ENCODE measurements at places on chromosomes 5 and 9.
A peak's percentile ranks its signal among the peaks of the same experiment; 100 is the strongest.

DNA sequence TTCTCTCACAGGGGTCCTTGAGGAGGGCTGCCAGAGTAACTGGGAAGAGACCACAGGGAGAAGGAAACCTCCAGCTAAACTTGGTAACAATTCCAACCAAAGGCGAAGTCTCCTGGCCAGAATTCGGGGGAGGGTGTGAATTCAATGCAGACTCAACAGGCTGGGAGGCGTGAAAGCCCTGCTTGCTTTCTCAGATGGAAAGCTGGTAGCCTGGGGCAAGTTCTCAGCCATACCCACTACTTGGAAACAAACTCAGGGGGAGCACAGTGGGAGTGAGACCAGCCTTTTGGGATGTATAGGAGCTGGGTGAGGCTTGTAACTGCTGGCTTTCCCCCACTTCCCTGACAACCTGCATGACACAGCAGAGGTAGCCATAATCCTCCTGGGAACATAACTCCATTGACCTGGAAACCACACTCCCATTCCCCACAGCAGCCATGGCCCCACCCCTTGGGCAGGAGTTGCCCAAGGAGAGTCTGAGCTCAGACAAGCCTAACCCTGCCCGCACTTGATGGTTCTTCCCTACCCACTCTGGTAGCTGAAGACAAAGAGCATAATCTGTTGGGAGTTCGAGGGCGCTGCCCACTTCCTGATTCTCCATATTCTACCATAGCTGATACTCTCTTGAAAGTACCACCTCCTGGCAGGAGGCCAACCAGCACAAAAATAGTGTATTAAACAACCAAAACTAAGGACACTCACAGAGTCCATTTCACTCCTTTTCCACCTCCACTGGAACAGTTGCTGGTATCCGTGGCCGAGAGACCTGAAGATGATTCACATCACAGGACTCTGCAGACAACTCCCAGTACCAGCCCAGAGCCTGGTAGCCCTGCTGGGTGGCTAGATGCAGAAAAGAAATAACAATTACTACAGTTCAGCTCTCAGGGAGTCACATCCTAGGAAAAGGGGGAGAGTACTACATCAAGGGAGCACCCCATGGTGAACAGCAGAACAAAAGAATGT, 123.8 kb downstream of the FAM170A start:
- DNase-seq = no peak

DNA sequence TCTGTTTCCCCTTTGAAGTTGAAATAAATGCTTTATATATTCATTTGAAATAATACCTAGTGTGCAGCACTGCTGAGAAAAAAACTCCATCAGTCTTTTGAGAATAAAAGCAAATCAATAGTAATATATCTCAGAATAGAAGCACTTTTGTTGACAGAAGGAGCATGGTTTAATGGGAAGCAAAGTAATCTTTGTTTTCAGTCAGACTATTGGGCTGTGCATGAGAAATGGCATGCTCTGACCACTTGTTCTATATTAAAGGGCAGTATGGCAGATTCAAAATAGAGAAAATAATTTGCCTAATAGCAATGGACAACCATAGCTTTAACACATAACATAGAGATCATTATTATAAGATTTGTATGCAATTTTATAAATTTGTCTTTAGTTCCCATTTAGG, 12.4 kb downstream of the CDH10 start:
- no peak for DNase-seq

- DNase-seq = no peak
Measured at GRCh38 chr5:90131383-90132133, 278.0 kb downstream of the CETN3 start.

DNA sequence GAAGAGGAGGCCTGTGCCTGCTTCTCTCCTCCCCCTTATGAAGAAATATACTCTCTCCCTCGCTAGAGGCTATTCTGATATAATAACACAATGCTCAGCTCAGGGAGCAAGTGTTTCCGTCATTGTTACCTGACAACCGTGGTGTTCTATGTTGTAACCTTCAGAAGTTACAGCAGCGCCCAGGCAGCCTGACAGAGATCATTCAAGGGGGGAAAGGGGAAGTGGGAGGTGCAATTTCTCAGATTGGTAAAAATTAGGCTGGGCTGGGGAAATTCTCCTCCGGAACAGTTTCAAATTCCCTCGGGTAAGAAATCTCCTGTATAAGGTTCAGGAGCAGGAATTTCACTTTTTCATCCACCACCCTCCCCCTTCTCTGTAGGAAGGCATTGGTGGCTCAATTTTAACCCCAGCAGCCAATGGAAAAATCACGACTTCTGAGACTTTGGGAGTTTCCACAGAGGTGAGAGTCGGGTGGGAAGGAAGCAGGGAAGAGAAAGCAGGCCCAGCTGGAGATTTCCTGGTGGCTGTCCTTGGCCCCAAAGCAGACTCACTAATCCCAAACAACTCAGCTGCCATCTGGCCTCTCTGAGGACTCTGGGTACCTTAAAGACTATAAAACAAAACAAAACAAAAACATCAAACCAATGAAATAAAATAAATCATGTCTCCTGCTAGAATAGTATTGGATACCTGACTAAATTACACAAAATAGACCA, 1.3 kb downstream of the TMEM174 start:
- DNase-seq = no peak

DNA sequence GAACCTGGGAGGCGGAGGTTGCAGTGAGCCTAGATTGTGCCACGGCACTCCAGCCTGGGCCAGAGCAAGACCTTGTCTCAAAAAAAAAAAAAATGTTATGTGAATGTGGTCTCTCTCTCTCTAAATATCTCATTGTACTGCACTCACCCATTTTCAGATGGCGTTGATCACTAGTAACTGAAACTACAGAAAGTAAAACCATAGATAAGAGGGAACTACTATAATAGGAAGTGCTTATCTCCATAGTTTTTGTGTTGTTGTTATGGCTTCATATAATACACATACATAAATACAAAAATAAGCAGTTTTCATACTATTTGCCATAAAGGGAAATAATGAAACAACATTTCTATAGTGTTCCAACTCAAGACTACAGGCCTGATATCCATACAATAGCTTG, 9.1 kb downstream of the IL31RA start:
- no peak for DNase-seq

GRCh38 chr9:111436571-111436970, 47.6 kb downstream of the ECPAS start:
- no peak for DNase-seq

DNA sequence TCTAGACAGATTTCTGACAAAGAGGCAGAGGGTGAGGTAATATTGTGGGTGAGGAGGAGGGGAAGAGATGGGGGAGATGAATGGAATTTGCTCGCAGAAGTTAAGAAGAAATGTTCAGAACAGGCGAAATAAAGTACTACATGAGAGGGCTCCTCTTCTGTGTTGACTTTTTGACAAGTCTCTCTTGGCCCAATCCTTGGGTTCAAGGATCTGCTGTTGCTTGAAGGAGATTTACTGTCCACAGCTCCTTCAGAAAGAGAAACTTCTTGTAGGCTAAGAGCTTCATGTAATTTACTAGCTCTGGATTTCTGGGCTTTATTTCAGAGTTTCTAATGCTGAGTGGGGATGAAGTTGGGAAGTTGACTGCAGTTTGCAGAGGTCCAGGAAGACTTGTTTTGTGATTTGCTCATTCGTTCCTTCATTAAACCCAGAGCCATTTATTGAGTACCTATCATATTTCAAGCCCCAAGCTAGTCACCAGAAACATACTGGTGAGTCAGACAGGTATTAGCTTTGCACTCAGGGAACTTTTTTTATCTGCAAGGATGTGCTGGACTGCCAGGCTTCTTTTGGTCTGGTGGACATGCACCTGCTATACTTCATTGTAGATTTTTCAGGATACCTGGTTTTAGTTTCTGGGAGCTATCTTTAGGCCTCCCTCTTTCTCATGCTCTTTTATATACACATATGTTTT, 402.9 kb upstream of the CLINT1 start:
- DNase-seq = no peak

GRCh38 chr9:2015581-2016407, 647 bp downstream of the SMARCA2 start:
- peak; percentile 21 for DNase-seq

- DNase-seq = no peak
Measured at GRCh38 chr9:4615251-4615650, 46.8 kb upstream of the PLPP6 start.

DNA sequence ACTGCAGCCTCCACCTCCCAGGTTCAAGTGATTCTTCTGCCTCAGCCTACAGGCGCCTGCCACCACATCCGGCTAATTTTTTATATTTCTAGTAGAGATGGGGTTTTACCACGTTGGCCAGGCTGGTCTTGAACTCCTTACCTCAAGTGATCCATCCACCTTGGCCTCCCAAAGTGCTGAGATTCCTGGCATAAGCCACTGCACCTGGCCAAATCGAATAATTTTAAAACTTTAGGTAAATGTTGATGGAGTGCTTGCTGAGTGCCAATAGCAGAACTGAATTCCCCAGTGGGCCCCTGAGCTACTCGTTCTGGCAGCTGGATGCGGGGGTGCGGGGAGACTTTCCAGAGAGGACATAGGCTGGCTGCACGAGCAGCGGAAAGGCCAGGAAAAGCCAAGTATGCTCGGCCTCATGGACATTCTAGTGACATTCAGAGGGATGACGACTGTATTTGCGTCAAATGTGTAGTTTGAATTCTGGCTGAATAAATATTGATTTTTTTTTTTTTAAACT, 16.8 kb downstream of the TRAF2 start:
- no peak for DNase-seq

DNA sequence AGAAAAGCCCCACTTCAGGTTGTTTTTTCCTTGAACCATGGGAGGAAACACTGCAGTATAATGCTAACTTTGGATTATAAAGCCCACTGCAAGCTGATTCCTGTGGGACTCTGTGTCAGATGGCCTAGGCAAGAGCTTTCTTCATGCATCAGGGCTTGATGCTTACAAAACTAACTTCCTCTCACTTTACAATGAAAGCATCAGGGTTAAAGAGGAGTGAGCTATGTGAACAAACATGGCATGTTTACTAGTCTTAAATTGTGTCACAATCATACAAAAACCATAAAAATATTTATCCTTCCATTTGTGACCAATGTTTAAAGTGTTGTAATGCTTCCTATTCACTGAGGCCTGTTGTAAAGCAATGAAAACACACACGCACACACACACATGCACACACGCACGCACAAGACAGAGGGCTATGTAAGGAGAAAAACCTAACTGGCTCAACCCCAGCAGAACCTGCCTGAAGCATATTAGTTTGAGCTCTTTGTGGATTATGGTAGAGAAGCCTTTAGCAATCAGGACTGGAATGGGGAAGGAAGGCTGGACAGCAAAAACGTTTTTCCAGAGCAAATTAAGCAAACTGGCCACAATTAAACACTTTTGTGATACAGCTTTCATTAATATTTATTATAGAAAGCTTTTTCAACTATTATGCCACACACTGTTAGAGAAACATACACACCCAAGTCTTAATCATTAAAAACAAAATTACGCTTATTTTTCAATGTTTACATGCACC, 122.2 kb downstream of the AUH start:
- DNase-seq = no peak

- no peak for DNase-seq
Measured at GRCh38 chr5:126267438-126267837, 155.8 kb upstream of the GRAMD2B start.

DNA sequence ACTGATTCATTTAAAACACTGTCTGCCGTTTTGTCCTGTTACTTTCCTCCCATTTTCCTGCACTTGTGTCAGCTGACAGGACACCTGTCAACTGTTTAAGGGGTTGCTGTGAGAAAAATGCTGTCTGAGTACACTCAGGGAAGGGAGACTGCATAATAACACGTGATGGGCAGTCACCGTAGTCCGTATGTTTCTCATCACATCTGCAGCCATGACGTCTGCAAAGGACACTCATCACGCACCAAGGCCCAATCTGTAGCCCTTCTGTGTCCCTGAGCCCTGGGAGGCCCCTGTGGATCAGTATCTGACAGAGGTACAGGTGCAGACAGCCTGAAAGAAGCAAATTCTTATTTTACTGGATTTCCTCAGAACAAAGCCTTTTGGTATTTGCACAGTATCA, 396.3 kb downstream of the YTHDC2 start:
- no peak for DNase-seq

DNA sequence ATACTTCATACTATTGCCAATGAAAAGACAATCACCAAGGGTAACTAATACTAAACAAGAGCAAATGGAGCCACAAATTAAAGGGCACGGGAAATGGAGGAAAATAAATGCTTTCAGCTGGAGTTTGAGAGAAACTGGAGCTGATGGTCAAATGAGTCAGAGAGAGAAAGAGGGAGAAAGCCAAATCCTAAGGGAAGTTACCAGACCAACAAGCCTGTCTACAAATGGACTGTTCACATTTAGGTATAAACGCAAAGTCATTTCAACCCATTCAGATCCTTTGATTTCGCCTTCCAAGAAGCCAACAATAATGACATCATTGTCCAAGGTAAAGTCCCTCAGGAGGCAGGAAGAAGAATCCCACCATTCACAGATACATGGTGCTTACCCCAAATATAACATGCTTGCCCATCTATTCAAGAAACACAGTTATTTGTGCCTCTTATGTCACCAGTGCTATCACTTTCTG, 351.8 kb downstream of the RAB3C start:
- DNase-seq = no peak

GRCh38 chr9:129336601-129337331, 158.7 kb upstream of the IER5L start:
- DNase-seq = no peak

DNA sequence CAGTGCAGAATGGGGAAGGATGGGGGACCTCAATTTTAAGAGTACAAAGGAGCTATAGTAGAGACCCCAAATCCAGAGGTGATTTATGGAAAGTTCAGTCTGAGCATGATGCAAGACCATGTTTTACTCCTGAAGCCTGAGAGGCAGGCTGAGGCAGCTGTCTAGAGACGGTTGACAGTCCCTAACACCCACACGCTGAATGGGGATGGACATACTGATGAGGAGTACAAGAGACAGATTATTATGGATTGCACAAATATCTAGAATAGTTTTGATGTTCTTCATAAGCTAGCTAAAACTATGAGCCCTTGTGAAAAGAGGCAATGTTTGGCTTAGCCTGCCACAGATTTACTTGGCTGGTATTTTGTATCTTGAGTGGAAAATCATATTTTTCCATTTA, 64.5 kb downstream of the PRR16 start:
- no peak for DNase-seq

- no peak for DNase-seq
Measured at GRCh38 chr9:36738318-36738976, 165.8 kb downstream of the MELK start.

DNA sequence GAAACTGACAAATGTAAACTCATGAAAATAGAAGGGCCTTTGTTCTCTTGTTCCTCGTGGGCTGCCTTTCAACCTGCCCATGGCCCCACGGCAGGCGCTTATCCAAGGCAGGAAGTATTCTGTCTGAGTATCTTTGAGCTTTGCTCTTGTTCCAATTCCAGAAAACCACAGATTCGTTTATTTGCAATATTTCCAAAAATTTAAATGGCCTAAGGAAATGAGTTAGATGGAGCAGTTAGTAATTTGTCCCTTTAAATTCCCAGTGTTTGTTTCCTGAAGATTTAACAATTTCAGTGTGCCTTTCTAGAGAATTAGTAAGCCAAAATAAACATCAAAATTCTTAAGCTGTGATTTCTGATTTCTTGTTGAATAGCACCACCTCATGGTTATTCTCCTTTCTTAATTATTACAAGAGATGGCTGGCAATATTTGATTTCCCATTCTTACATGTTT, 299.4 kb upstream of the RASA1 start:
- peak; percentile 0 for DNase-seq

- DNase-seq = no peak
Measured at GRCh38 chr5:20678814-20679298, 690.9 kb upstream of the CDH18 start.

All from DMS79 treated with DMSO at 0.1 percent for 48 hours (cell line).